Central memory CD4-positive, alpha-beta T cell (primary cell): ENCODE measurements at places on chromosomes 13 and 19.

DNA sequence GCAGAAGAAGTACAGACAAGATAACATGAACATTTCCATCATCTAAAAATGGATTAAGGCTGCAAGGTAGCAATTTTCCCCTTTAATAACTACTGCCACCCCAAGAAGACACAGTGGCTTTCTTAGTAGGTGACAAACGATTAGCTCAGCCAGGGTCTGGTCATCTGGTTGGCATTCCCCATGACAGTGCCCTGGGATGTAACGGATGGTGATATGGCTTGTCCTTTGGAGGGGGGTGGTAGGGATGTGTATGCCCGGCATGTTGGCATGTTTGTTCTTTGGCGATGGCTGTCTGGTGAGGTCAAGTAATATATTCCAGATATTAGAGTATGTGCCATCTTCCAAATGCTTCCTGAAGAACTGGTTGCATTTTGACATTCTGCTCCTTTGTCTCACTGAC lies 135.6 kb upstream of the ZNF536 start:
- no peak for DNase-seq

GRCh38 chr13:41352935-41353840 lies 42.1 kb downstream of the NAA16 start:
- DNase-seq, result peak; percentile 55

GRCh38 chr13:47999973-48000372 lies 1.1 kb downstream of the SUCLA2 start:
- DNase-seq, result no peak

DNA sequence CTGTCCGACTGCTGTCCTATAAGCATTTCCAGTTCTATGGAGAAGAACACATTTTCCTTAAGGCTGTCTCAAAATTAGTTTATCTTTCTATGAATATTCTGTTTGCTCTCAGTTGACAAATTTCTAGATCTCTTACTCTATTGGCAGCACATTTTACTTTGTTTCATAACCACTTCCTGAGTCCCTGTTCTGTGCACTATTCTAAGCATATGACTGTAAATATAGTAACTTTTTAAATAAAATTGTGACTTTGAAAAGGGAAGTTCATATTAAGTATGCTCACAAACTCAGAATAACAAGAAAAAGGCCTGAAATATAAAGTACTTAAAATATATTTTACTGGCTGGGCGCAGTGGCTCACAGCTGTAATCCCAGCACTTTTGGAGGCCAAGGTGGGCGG lies 56.5 kb upstream of the HTR2A start:
- DNase-seq, result no peak

GRCh38 chr19:46209051-46209450 lies 20.5 kb upstream of the IGFL1 start:
- DNase-seq, result no peak
